ENCODE measurements at places on chromosomes 5 and 9.
A peak's percentile ranks its signal among the peaks of the same experiment; 100 is the strongest.

GRCh38 chr5:74389531-74390305 lies 250.8 kb downstream of the ENC1 start:
- DNase-seq = no peak

GRCh38 chr5:83245037-83245436 lies 167.7 kb downstream of the XRCC4 start:
- no peak for DNase-seq

DNA sequence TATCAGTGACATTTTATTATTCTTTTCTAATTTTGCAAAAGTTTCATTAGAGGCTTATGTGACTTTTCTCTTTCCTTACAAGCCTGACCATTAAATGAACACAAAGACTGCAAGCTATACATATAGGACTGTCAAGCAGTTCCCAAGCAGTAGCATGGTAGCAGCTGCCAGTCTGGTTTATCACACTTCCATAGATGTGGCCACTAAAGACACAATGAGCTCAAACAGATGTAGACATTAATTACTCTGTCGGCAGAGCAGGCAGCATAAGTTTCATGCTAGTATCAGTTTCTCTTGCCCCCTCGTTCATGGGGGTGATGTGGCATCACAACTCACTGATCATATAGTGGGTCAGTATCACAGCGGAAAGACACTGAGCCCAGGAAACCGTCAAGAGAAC lies 89.5 kb downstream of the CDH10 start:
- no peak for DNase-seq

- DNase-seq = no peak
These were observed 150.5 kb downstream of the YTHDC2 start for GRCh38 chr5:113663879-113664541.

GRCh38 chr5:59449905-59450644 lies 443.5 kb downstream of the PDE4D start:
- DNase-seq = no peak

- DNase-seq = no peak
These were observed 45.6 kb downstream of the CFAP90 start for GRCh38 chr5:7805379-7805778.

DNA sequence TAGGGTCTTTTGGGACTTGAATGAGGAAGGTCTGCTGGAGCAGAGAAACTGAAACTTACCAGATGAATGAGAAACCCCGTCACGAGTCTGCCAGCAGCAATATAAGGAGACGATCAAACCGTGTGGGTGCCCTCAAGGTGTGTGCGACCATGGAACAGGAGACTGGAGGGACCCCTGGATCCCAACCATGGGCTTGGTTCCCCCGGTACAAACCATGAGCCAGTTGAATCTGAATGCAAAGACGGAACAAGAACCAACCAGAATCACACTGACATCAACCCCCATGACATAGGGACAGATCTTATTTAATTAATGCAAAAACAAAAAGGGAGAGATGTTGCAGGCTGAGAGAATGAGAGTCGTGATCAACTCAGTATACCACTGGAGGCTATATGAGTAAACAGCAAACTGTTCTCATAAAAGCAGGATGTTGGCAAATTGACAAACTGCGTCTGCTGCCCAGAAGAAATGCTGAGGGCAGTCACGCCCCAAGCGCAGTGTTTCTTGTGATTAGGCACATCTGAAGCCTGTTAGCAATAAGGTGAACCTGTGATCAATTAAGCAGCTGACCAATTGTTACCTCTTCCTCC lies 475.5 kb upstream of the ACO1 start:
- DNase-seq = no peak

DNA sequence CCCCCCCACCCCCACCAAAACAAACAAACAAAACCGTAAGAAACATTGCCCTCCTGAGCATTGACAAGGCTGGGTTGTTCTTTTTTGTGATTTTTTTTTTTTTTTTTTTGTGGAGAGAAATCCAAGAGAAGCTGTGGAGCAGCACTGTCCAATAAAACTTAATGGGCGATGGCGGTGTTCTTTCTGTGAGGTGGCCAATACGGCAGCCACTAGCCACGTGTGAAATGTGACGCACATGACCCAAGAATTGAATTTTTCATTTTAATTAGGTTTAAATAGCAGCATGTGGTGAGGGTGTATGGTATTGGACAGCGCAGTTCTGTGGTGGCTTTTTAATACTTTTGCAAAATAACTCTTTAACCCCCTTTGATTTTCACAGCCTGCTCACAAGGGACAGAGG lies 251.1 kb downstream of the PDZD2 start:
- no peak for DNase-seq

DNA sequence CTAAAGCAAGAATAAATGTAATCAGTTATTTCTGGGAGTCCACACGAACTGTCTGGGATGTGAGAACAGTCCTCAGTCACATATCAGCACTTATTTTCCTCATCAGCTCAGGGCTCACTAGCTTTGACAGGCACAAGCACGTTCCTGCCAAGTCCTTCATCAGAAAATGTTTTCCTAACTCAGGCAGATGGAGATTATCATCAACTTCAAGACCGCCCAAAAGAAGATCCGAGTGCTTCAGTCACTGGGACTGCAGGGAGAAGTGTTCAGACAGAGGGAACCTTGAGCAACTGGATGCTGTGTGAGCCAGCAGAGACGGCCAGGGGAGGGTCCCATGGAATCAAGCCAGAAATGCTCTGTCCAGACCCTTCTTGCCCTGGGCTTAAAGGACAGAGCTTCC lies 189.4 kb downstream of the NXNL2 start:
- no peak for DNase-seq

- no peak for DNase-seq
These were observed 591.6 kb upstream of the CYLC2 start for GRCh38 chr9:102403514-102403913.

DNA sequence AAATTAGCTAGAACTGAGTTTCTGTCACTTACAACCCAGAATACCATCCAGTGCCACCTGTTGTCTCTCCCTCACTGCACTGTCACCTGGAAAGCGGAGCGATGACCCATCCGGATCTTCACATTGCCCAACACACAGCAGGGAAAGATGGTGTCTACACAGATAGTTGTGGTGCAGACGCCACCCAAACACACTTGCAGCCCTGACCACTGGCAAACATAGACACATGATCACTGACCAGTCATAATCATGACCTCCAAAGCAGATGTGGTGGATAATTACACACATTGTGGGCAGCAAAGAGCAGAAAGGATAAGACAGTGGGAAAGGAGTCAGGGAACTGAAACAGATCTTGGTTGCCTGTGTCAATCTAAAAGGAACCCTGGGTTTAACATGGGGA lies 64.7 kb downstream of the GABBR2 start:
- DNase-seq = no peak

DNA sequence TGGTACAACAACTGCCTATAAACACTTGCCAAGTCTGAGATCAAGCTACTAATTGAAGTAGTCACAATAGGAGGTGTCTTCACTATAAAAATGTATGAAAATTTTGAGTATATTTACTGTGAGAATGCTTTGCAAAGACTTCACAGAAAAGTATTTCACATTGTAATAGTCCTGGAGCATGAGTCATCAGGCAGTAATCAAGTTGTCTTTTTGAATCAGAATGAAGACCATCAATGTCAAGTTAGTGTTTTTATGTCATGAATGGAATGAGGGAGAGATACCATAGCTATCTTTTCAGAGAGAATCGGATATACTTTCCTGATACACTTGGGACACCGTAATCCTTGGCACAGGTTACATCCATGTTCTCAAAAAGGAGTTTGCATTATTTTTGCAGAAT lies 466.9 kb upstream of the ARRDC3 start:
- DNase-seq = no peak

GRCh38 chr9:2341126-2341525 lies 280.5 kb upstream of the VLDLR start:
- no peak for DNase-seq

DNA sequence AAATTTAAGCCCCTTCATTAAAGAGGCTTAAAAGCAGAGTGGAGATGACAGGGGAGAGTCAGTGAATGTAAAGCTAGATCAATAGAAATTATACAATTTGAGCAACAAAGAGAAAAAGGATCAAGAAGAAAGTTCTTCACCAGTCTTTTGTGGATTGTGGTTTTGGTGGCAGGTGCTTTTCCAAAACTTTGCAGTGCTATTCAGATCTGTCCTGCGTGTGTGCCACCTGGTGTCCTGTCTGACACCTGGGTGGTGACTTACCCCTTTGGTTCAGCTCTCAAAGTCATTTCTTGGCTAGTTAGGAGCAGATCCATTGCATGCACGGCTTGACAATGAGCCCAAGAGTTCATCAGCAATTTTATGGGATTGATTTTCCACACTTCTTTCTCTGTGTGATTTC lies 69.4 kb downstream of the SREK1 start:
- no peak for DNase-seq

DNA sequence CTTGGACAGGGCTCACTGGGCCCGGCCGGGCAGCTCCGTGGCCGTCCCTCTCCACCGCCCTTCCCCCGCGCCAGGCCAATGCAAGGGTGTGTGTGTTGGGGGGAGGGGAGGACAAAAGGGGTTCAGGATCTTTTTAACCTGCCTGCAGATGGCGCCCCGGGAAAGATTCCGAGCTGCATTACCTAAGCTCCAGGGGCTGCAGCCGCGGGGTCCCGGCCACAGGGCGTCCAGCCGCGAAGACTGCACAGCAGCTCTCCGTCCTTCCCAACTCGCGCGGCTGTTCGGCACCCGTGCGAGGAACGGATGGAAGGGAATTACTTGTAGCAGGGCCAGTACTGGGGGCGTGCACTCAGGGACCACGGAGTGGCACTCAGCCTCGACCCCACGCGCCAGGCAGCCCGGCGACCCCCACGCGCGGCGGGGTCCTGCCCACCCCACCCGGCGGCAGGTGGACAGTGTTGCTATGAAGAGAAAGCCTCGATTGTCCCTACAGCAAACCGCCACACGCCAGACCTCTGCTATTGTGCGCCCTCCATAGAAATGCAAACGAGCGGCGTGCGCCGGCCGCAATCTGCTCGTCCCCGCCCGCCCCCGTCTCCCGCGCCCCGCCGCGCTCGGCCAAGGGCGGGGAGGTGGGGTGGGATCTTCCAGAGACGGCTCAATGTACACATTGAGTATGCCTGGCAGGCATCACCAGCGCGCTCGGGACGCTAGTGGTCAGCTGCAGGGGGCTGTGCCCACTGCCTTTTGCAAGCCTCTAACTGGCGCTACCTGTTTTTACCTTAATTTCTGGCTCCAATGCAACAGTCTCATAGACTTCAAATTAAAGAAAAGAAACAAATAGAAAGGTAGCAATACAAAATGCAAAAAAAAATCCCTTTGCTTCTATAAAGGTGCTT lies 796 bp upstream of the GADD45G start:
- peak; percentile 79 for DNase-seq

- DNase-seq = no peak
These were observed 146.8 kb downstream of the EBF1 start for GRCh38 chr5:158952951-158953350.

GRCh38 chr9:93121316-93122241 lies 12.5 kb downstream of the NINJ1 start:
- peak; percentile 22 for DNase-seq

- DNase-seq = peak; percentile 38
These were observed 418.6 kb upstream of the TYRP1 start for GRCh38 chr9:12274577-12274976.

DNA sequence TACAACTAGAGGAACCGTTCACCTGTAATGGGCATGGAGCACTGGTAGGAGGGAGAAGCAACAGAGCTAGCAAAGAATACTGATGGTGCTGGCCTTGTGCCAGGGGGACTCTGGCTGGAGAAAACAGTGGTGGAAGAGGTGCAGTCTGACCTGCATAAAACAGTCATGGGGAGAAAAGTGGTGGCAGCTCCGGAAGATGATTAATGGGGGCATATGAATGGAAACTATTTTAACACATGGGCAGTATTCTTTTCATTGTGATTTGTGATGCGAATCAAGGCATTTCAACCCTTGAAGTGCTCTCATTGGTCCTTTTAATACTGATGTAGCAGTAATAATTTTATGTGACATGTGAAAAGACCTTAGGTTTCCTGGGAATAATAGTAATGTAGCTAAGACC lies 219.6 kb downstream of the ADAMTS6 start:
- no peak for DNase-seq

GRCh38 chr5:126794157-126794828 lies 17.4 kb downstream of the LMNB1 start:
- DNase-seq = no peak

DNA sequence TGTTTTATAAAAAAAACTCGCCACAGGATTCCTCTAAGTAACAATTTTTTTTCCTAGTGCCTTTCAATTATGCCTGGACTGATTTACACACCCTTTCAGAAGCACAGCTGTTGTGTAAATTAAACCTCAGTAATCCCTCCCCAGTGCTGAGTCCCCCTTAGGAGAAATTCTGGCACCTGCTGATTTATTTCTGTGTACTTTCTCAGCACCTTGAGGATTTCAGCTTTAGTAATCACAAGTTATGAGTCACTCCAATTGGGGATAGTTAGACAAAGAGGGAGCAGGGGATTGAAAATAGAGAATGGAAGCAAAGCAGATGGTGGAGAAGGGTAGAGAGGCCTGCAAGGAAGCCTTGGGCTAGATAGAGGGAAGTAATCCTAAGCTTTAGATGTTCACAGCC lies 171.7 kb downstream of the TTLL11 start:
- no peak for DNase-seq

DNA sequence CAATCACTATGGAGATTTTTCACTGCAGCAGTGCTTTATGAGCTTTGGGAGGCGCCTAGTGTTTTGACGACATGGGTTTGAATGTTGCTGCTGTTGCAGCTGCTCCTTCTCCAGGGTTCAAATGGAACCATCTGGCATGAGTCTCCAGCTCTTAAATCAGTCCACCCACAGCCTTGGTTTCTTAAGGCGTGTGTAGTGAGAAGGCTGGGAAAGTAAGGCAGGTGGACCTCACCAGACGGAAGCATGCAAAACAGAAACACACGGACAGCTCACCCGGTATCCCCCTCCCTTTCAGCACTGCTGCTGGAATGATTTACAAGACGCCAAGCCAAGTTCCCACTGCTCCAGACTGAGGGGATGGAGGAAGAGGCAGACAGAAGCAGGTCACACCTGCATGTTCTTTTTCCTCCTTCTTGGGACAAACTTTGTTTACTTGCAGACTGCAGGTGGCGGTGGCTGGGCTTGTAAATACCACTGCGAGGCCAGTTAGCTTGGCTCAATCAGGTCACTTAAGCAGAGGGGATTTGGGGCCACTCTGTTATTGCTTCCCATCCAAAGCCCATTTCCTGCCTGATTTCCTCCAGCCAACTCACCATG lies 47.4 kb downstream of the ADAM19 start:
- DNase-seq = peak; percentile 87

DNA sequence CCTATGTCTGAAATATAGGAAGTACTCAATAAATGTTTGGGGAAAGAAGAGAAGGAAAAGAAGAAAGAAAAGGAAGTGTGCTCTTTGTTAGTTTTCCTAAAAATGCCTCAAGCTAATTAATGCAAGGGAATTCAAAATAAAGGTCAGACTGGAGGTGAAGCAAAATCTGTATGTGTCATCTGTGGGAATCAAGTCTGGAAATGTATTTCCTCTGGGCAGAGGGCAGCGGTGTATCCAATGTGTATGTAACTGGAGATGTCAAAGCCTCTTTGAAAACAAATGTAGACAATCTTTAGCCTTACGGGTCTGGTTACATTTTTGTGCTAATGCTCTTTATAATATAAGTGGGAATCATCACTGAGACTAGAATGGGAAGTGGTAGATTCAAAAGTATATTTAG lies 471.4 kb downstream of the MAN2A1 start:
- DNase-seq = no peak
